Thoracic aorta (tissue), 2 donors: ENCODE measurements at places on chromosomes 5 and 9.

- no peak for DNase-seq
Observed at GRCh38 chr5:103315455-103315854, 56.9 kb downstream of the MACIR start.

DNA sequence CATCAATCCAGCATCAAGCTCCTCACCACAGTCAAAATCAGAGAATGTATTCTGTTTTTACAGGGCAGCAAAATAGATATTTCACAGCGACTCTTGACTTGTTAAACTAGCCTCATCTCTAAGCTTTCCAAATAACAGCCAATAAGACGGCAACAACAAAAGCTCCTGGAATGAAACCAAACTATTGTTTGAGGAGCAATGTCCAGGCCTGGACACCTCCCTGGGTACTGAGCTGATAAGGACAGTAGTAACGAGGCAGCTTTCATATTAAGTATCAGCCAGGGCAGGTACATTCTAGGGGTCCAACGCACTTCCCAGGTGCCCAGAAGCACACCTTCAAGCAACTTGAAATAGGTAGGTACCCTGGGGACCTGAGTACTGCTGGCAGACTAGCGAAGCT lies 260.3 kb downstream of the ENC1 start:
- no peak for DNase-seq

DNA sequence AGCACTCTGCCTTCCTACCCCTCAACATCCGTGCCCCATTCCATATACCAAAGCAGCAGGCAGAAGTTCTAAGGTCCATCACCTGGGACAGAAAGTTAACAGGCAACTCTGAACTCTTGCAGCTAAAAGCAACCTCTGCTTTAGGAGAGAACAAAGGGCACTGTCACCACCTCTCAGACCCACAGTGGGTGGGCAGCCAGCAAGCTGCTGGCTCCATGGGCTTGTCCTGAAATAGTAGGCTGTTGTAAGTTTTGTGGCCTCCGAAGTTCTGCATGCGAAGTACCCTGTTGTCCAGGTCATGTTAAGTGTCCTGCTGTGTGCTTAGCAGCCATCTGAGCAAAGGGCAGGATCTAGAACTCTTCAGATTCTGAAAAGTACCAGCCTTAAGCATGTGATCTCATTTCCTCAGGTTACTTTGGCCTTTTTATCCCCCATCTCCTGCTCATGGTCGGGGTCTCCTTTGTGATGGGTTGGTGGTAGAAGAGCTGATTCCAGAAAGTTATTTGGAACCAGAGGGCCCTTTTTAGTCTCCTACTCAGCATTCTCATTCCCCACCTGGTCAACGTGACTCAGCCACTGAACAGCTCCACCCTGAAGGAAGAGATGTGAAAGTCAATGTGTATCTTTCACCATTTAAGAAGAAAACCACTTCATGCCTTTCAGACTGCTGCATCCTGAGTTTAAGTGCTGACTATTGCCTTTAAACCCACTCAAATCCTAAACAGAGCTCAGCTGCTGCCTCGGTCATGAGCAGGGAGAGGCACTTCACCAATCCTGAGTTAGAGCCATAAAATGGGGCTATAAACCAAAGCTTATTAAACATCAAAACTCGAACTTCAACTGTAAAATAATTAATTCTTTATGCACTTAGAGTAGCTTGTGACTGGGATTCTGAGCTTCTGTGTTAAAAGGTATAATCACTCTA lies 121.4 kb downstream of the DPYSL3 start:
- DNase-seq, result no peak

DNA sequence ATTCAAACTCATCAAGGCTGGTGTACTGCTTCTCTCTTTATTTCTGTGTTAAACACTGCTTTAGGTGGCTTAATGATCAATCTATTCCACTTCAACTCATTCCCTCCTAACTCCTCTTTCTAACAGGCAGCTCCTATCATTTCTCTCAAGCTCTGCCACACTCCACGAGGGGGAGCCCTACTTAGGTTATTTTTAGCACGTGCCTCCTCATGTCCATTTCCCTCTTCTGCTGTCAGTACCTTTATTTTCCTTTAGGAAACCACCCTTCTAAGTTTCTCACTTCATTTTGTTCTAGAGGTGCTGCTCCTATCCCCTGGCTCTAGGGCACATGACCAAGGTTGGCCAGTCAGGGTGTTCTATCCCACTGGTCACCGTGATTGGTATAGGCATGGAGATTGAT lies 6.7 kb upstream of the BRINP1 start:
- DNase-seq, result no peak

GRCh38 chr5:127856292-127856691 lies 153.1 kb downstream of the CCDC192 start:
- DNase-seq, result no peak

- DNase-seq, result no peak
Observed at GRCh38 chr9:115189686-115190085, 71.7 kb upstream of the TNC start.
